ENCODE measurements at places on chromosomes 12 and 14. TPM values are rescaled to one million over a fixed set of nuclear protein-coding genes. Genes with fewer than 3 reads are reported as not detected.

The LAG3 gene
- polyA plus RNA-seq, result 0.09 TPM

- DNase-seq, result no peak
Measured at GRCh38 chr12:56159482-56160192, 1.5 kb downstream of the MYL6 start.

GRCh38 chr12:138898-139534 lies 72.4 kb downstream of the IQSEC3 start:
- no peak for DNase-seq

DNA sequence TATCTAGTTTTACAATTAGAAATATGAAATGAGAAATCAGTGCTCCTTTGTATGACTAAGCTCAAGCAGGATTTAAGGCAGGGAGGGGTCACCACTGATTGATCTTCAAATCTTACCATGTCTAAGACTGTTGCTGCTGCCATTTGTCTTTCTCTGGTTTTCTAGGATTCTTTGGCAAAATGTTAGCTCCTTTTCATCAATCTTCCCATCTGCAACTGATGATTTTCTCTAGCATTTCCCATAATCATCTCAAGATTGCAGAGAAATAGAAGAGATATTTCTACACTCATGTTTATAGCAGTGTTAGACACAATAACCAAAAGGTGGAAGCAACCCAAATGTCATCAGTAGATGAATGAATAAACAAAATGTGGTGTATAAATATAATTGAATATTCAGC lies 175.0 kb downstream of the RAD51B start:
- DNase-seq, result no peak

GRCh38 chr12:80761838-80762237 lies 45.1 kb downstream of the MYF5 start:
- DNase-seq, result no peak

Data from keratinocyte (primary cell).